ENCODE measurements at places on chromosomes 3 and 15.
A peak's percentile ranks its signal among the peaks of the same experiment; 100 is the strongest.

GRCh38 chr3:5428607-5429516 is 241.4 kb downstream of the EDEM1 start:
- no peaks in the 10 kb centered on the region for H3K27me3 ChIP-seq
- H3K4me1 ChIP-seq, result no peaks in the 10 kb centered on the region
- H3K4me3 ChIP-seq, result no peak overlapping the region

DNA sequence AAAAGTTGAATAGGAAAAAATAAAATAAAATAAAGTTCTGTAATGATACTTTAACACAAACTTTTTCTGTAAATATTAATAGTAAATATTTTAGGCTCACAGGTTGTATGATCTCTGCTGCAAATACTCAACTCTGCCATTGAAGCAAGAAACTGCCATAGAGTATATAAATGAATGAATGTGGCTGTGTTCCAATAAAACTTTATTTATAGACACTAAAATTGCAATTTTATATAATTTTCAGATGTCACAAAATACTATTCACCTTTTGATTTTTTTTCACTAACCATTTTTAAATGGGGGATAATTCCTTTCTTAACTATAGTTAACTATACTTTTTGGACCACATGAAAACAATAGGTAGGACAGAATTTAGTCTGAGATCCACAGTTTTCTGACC is 16.0 kb downstream of the EIF1B start:
- H3K27me3 ChIP-seq, result no peaks in the 10 kb centered on the region
- no peak overlapping the region for H3K4me3 ChIP-seq
- DNase-seq, result no peak
- H3K27ac ChIP-seq, result no peak overlapping the region

DNA sequence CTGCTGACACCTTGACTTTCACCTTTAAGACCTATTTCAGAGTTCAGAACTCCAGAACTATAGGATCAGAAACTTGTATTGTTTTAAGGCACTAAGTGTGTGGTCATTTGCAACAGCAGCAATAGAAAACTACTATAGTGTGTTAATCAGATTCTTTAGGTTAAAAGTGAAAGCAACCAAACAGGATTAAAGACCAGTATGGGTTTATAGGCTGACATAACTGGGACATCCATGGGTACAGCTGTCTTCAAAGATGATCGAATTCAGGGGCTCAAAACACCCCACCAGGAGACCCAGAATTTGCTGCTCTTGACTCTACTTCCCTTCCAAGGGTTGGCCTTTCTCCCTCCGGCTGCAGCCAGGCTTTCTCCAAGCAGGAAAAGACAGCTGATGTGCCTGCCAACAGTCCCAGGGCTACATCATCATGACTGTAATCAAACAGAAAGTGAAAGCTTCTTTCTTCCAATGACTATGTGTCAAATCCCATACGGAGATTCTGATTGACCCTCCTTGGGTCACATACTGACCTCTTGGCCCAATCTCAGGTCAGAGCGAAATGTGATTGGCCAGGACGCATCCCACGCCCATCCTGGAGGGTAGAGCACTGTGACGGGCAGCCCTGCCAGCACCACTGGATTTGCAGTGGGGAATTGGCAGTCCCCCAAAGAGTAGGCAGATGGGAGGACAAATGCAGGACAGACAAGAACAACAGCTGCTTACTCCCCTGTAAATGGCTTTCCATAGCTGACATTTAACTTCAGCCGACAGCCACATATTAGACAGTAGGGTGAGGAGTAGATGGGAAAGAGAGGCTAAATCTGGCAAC is 51.4 kb upstream of the RNF7 start:
- peak overlapping the region; percentile 75 for H3K27ac ChIP-seq
- H3K27me3 ChIP-seq, result no peaks in the 10 kb centered on the region
- peak overlapping the region; percentile 35 for H3K4me3 ChIP-seq
- peaks cover 10% of the 10 kb centered on the region for H3K4me1 ChIP-seq
- DNase-seq, result peak; percentile 27

DNA sequence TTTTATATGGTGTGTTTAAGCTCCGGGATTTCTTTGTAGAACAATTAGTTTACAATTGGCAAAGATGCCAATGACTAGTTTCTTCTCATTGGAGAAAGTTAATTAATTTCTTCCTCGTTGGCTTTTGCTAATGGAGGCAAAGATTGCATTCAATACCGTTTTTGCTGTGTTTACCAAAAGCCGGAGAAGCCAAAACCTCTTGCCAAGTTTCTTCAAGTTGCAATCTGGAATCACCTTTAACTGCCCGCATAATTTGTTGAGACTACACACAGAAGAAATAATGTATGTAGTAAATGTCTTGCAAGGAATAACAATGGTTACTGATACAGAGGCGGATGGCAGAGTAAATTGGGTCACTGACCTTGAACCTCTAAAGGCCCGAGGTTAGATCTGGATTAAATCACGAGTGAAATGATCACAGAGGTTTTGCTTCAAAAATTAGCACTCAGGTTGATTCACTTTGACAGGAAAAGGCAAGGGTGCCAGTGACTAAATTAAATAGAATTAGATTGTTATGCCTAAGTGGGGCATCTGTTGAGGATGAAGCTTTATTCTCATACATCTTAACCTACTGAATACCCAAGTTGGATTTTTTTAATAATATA is 732.1 kb upstream of the NR2F2 start:
- peaks cover 12% of the 10 kb centered on the region for H3K4me1 ChIP-seq
- H3K27ac ChIP-seq, result no peak overlapping the region
- no peak overlapping the region for H3K4me3 ChIP-seq
- no peak for DNase-seq
